Cerebellar cortex (tissue), 1 donor: ENCODE measurements at places on chromosomes 1 and 21.

DNA sequence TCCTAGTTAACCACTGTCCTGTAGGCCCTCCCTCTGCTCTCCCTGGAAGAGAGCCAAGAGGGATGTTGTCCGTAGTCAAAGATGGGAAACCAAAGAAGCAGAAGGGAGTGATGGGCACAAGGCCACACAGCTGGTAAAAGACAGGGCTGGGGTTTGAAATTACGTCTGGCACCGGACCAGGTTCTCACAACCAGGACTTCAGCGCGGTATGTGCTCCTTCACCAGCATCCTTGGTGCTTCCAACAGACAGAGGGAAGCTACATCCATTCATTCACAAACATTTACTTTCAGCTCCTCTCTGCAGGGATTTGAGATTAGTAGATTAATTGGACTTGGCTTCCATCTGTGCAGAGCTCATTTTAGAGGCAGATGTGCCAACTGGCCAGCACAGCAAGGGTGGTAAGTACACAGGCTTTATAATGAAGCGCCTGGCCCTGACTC, 191.2 kb downstream of the TRABD2B start:
- DNase-seq, result no peak

GRCh38 chr21:36893581-36893980, 72.9 kb downstream of the HLCS start:
- DNase-seq, result no peak

DNA sequence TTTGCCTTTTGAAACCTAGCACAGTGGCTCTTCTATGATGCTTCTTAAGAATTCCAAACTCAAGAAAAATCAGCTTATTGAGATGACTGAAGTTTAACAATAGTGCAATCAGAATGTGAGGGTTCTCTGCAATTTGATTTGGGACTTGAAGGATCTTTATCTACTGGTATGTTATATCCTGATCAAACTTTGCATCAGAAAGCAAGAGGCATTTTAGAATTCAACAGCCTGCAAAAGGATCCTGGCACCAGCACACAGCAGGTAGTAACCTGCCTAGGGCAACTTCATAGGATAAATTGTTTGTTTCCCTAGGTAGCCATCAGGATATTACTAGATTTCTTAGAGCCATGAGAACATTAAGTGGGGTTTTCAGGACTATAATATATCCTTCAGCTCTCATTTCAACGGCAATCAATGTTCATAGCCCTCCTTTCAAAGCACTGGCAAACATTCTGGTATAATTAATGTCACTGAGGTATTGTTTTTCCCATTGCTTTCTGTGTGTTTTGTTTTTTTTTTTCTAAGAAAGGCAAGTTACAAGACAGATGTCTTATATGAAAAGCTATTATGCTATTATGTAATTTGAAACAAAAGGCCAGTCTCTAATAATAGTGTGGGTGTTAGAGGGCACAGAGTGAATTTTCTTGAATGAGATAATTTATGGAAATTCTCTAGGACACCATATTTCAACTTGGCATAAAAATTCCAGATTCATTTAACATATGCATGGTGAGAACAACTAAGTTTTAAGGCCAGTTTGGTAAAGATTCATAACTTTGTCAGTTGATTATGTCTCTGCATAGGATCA, 34.5 kb downstream of the NTNG1 start:
- DNase-seq, result no peak

DNA sequence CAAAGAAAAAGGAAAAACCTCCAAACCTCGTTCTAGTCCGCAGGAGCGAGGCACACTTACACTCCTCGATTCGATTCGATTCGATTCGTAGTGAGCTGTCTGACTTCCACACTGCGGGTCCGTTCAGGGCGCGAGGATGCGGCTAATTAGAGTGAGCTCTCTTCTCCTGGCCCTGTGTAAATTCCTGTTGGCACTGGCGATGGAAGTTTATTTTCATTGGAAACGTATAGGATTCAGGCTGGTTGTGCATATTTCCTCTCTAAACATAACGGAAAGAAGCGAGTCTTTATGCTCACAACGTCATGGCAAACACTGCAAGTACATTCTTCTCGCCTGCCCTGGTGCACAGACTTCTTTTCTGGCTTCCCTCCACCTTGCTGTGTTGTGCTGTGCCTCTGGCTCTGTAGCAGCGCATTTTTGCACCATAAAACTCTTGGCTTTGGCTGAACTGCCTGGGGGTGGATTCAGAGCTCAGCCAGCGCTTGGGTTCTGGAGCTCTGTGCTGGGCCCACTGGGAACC, 2.7 kb downstream of the HUNK start:
- no peak for DNase-seq

- no peak for DNase-seq
Observed at GRCh38 chr1:4169991-4170390, 269.9 kb upstream of the C1orf174 start.

- no peak for DNase-seq
Observed at GRCh38 chr1:6954591-6954990, 169.3 kb downstream of the CAMTA1 start.

DNA sequence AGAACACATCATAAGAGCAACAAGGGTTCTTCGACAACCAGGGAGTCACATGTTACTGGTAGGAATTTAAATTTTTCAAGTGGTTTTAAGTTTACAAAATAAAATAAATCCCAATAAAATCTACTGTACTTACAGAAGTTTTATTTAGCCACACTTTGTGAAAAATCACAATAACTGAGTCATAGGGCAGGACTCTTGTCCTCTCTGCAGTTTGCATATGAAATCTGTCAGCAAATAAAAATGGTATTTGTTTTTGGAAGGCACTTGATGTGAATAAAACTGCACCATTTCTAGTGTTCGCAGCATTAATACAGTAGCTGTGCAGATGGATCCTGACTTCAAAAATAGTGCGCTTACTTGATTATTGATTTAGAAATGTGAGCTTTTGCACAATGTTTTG, 150.4 kb downstream of the LBR start:
- no peak for DNase-seq

GRCh38 chr1:199522936-199523335, 504.6 kb upstream of the NR5A2 start:
- DNase-seq, result no peak

- DNase-seq, result no peak
Observed at GRCh38 chr21:34807146-34807880, 138.5 kb downstream of the CLIC6 start.

GRCh38 chr1:3905953-3906671, 6.0 kb upstream of the C1orf174 start:
- no peak for DNase-seq

DNA sequence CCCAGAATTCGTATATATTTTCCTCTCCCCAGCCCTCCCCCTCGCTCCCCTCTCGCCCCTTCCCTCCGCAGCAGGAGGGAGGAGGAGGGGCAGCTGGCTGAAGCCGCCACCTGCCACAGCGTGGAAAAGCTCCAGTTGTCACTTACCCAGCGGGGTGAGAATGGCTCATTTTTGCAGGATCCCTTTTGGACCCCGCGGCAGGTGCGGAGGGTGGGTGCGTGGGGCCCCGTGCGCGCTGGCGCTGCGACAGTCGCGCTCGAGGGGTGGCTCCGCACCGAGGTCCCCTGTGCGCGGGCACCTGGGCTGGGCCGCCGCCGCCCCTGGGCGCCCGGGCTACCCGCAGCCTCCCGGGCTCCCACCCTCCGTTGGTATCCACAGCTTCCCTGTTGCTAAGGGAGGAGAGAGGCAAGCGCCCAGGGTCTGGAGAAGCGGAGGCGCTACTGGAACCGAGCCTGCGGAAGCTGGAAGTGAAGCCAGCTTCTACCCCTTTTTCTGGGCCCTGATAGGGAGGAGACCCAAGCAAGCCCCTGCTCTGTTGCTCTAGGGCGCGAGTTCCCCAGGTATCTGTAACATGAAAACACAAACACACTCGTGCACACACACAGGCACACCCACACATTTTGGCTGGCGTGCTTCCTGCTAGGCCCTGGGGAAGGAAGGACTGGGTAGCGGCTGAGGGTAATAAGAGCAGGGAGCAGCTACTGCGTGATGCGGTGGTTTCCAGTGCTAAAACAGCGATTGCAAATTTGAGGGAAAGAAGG, at the start of gene ERICH3:
Gene ERICH3, minus strand, starts transcription at position 442 of the 761 bp plus-strand sequence. Its CDS starts 273 bp downstream, at position 169.
- DNase-seq, result peak; percentile 74

- DNase-seq, result no peak
Observed at GRCh38 chr21:37373539-37373938, 7.0 kb downstream of the DYRK1A start.

DNA sequence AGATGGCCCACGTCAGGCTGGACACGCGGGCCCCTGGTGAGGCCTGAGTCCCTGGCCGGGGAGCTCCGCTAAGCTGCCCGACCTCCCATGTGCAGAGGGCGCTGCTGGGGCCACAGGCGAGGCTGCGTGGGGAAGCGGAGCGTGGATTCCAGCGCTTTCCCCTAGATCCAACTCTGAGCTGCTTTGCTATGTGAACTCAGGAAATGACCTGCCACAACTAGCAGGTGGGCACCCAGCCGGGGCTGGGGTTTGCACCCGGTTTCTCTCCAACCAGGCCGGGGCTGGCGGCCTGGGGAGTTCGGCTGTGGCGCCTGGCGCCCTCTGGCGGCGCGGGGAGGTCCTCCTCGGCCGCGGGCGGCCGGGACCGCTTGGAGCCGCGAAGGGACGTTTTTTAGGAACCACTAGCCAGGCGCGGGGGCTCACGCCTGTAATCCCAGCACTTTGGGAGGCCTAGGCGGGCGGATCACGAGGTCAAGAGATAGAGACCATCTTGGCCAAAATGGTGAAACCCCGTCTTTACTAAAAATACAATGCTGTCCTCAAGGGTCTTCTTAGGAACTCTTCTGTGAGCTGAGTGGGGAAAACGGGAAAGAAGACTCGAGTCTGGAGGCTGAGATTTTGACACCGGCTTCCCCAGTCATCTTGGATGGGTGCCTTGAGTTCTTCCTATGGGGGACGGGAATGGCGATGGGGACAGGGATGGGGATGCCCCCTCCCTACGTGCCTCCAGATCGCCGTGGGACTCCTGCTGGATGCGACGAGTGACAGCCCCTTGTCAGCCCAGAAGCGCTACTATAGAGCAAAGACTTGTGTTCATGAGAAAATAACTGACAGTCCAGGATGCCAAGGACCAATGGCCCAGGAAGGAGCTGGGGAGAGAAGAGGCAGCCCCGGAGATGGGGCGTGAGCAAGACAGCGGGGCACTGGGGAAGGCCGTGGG, 12.6 kb downstream of the PYCR2 start:
- no peak for DNase-seq

DNA sequence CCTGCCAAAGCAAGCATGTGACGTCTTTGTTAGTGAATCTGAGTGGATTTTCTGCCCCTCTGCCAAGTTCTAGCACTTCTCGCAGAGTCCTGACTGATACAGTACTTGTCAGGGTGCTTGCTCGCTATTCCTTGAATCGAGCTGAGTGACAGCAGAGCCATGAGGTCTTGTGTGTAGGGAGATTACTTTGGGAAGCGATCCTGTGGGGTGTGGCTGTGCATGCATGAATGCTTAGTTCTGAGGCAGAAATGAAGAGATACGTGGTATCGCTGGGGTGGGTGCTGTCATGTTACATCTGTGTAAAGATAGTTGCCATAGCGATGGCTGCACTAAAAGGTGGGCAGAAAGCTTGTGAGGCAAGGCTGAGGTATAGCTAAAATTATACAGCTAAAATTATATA, 19.3 kb upstream of the DNAJC28 start:
- DNase-seq, result no peak

DNA sequence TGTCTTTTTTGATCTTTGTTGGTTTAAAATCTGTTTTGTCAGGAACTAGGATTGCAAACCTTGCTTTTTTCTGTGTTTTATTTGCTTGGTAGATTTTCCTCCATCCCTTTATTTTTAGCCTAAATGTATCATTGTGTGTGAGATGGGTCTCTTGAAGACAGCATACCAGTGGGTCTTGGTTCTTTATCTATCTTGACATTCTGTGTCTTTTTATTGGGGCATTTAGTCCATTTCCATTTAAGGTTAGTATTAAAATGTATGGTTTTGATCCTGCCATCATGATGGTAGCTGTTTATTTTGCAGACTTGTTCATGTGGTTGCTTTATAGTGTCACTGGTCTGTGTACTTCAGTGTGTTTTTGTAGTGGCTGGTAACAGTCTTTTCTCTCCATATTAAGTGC, 14.1 kb downstream of the ZNF678 start:
- no peak for DNase-seq

DNA sequence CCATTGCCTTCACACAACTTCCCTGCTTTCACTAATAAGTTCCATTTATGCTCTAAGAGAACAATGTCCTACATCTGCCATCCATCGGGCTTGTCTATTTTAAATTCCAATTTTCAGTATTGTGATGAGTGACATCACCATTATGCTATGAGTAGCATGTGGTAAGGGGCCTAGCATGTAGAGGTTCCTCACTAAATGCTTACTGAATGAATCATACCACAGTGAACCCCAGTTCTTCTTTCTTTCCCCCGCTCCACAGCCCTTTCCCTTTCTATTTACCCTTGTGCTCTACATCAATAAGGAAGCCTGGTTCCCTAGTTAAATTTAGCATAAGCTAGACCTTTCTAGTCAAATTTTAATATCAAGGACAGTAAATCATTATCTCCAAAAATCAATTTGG, 195.0 kb upstream of the RGS18 start:
- no peak for DNase-seq

- DNase-seq, result no peak
Observed at GRCh38 chr1:46638921-46639320, 22.3 kb upstream of the MOB3C start.

- no peak for DNase-seq
Observed at GRCh38 chr1:31013187-31013864, 52.2 kb downstream of the PUM1 start.

GRCh38 chr1:205325334-205325884, 3.9 kb upstream of the NUAK2 start:
- peak; percentile 93 for DNase-seq

GRCh38 chr1:109750241-109750882, 9.5 kb upstream of the GSTM3 start:
- no peak for DNase-seq

- DNase-seq, result no peak
Observed at GRCh38 chr21:36699546-36700294, 805 bp downstream of the SIM2 start.

DNA sequence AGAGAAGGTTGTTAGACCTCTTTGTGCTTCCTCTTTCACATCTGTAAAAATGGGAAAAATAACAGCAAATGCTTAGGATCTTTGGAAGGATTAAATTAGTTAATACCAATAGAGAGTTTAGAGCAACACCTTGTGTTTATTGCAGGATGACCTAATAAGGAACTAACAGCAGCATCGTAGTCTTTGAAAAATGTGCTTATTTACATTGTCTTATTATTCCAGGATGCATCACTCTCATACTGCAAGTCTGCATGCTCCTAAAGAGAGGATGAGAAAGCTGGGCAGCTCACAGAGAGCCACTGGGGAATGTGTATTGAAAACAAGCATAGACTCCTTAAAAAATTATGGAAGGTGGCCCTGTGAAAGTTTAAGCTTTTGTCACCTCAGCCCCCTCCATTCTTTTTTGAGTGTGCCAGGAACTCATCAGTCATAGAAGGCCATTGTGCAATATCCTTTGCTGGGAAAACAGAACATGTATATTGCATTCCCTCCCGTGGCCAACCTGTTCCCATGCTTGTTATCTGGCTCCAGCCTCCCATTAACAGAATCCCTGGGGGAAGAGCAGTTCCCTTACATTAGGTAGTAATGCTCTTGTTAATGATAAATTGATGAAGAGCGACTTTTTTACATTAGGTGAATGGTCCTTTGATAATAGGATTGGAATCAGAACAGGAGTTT, 180.7 kb downstream of the ZNF326 start:
- no peak for DNase-seq
